ENCODE measurements at places on chromosomes 5 and 9. TPM values are rescaled to one million over a fixed set of nuclear protein-coding genes. Genes with fewer than 3 reads are reported as not detected.

GGTA1 gene
- total RNA-seq = not detected

MATR3 gene
- 153 TPM for total RNA-seq

OR1L6 gene
- not detected for total RNA-seq

SCGB3A2 gene
- not detected for total RNA-seq

TAF11L11 gene
- total RNA-seq = not detected

CLIC3 gene
- total RNA-seq = 4.7 TPM

NOXA1 gene
- total RNA-seq = 0.16 TPM

RAB3C gene
- total RNA-seq = not detected

SPINK7 gene
- not detected for total RNA-seq

PCDHB1 gene
- total RNA-seq = not detected

CCDC171 gene
- total RNA-seq = 1.5 TPM

Measured in cardiac atrium fibroblast (primary cell).